ENCODE measurements at places on chromosomes 7 and 10.

GRCh38 chr10:117133273-117134055 is 4.6 kb downstream of the VAX1 start:
- no peak overlapping the region for H3K4me3 ChIP-seq
- H3K36me3 ChIP-seq = no peaks in the 10 kb centered on the region
- peaks cover 14% of the 10 kb centered on the region for H3K4me1 ChIP-seq
- no peak overlapping the region for H3K27ac ChIP-seq

GRCh38 chr7:90841759-90842429 is 245.8 kb downstream of the CDK14 start:
- H3K4me3 ChIP-seq = no peak overlapping the region
- no peaks in the 10 kb centered on the region for H3K27me3 ChIP-seq
- no peak for DNase-seq
- H3K27ac ChIP-seq = no peak overlapping the region
- H3K36me3 ChIP-seq = no peaks in the 10 kb centered on the region

DNA sequence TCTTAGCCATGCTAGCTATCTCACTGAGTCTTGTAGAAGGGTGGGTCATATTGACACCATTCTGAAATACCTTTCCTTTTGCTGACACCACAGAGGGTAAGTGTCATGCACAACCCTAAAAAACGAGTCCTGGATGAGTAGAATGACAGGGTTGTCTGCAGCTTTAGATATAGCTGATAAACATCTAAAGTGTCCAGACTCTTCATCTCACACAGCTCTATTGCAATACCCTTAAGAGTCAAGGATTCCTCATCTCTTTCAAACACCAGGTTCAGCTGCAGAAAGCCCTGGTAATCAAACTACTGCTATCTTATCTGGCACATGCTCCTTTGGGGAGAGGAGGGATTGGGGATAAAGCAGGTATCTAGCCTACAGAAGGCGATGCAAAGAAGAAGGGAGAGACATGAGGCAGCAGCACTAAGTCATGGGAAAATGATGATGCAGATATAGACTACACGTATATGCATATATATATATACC is 127.0 kb downstream of the ANK3 start:
- no peaks in the 10 kb centered on the region for H3K36me3 ChIP-seq
- H3K4me1 ChIP-seq = no peaks in the 10 kb centered on the region

DNA sequence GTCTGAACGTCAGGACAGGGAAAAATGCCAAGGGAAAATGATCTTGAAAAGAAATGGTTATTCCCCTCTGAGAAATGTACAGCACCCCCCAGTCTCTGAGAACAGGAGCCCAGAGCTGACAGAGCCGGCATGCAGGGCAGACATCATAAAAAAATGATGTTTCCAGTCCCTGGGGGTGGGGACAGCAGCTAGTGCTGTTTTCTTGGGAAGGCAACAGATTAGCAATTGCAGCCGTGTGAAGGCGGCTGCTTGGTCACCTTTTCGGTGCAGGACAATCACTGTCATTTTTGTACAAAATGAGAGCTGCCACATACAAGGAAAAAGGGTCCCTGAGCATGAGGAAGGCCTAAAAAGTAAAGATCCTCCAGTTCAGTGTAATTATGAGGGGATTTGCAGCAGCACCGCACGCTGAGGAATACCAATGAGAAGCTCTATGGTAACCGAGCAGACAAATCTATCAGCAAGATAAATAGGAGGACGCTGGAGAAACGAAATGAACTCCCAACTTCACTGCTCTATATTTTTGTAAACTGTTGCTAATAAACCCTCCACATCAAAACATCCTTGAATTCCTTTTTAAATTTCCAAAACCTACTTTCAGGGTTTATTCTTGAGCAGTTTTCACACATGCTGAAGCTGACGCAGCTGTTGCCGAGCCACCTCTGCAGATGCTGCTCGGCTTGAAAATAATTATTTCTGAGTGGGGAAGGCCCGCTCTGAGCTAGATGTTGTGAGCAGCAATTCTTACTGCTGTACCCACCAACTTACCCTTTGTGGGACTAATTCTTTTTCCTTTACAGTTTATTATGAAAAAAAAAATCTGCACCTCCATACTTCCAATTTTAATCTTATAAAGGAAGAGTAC is 98.2 kb upstream of the NEBL start:
- H3K36me3 ChIP-seq = no peaks in the 10 kb centered on the region
- DNase-seq = no peak
- no peak overlapping the region for H3K27ac ChIP-seq
- H3K4me1 ChIP-seq = no peaks in the 10 kb centered on the region

DNA sequence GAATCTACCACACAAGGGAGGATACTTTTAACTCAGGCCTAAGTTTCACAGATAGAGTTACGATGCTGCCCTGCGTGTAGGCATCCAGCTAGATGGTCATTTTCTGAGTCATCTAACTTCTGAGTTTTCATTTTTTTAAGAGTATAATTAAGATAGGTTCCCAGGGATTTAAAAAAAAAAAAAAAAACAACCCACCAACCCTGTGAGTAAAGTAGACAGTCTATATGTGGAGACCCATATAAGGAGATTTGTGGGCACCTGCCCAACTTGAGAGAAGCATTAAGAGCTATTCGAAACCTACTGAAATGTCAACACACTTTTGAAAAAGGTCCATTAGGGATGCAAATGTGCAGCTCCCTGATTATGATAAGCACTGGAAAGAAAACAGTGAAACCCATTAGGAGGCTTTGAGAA is 257.3 kb downstream of the TRIL start:
- H3K27ac ChIP-seq = no peak overlapping the region
- no peaks in the 10 kb centered on the region for H3K36me3 ChIP-seq
- H3K4me3 ChIP-seq = no peak overlapping the region
- DNase-seq = no peak
- no peaks in the 10 kb centered on the region for H3K27me3 ChIP-seq
- no peaks in the 10 kb centered on the region for H3K4me1 ChIP-seq

DNA sequence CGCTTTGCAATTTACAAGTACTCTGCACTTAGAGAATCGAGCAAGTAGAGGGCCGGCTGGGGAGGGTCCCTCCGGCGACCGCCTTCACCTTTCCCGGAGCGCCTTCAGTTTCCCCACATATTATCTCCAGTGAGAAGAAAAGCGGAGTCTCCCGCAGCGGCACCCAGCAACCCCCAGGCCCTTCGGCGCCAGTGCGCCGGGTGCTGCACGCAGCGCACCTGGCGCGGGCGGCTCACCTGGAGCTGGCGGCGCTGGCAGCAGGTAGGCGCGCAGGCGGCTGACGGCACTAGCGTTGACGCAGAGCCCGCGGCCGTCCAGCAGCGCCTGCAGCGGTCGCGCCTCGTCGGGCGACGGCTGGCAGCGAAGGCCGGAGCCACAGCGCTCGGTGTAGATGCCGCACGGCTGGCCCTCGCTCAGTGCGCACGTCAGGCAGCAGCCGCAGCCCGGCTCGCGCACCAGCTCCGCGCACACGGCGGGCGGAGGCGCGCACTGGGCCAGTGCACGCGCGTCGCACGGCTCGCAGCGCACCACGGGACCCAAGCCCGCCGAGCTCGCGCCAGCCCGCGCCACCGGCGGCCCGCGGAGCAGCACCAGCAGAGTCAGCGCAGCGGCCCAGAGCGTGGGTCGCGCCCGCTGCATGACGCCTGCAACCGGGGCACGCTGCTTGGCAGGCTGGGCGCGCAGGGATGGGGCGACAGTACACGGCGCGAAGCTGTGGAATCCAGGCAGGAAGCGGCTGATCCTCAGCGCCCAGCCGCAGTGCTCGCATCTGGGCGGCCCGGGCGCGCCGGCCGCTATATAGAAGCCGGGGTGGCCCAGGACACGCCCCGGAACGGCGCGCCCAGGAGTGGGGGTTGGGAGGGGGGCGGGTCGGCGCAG is at the start of gene IGFBP3:
Gene IGFBP3 (minus strand): TSS at position 771 of the 879 bp plus-strand sequence. CDS start 132 bp downstream, at position 639.
- DNase-seq = peak; percentile 61
- H3K4me1 ChIP-seq = peaks cover 13% of the 10 kb centered on the region
- H3K27me3 ChIP-seq = no peaks in the 10 kb centered on the region

- H3K27ac ChIP-seq = no peak overlapping the region
- H3K4me1 ChIP-seq = peaks cover 10% of the 10 kb centered on the region
- H3K27me3 ChIP-seq = no peaks in the 10 kb centered on the region
- no peak for DNase-seq
Measured at GRCh38 chr10:24822590-24822989, 98.9 kb upstream of the ARHGAP21 start.
